ENCODE measurements at places on chromosomes 7 and 10. TPM values are rescaled to one million over a fixed set of nuclear protein-coding genes. Genes with fewer than 3 reads are reported as not detected.

- no peak for DNase-seq
Observed at GRCh38 chr10:95925033-95925432, 17.3 kb downstream of the CC2D2B start.

GRCh38 chr7:6407434-6407833 is 40.3 kb downstream of the DAGLB start:
- no peak for DNase-seq

Gene MSS51
- 0.59 TPM for total RNA-seq

DNA sequence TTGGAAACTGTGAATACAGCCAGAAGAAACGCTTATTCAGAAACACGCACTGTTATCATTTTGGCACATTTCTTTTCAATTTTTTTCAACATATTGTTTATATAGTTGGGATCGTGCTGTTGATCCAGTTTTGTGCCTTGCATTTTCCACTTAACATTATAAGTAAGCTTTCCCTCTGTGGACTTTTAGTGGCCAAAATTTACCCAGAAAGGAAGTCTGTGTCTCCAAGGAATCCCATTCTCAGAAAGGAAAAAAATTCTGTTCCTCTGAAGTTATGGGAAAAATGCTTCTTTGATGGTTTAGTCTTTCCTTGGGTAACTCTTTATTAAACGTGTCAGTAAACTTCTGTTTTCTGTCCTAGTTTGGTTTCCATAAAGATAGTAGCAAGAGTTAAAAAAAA is 280.0 kb downstream of the REEP3 start:
- DNase-seq, result no peak

Gene MACC1
- under 0.01 TPM for total RNA-seq

DNA sequence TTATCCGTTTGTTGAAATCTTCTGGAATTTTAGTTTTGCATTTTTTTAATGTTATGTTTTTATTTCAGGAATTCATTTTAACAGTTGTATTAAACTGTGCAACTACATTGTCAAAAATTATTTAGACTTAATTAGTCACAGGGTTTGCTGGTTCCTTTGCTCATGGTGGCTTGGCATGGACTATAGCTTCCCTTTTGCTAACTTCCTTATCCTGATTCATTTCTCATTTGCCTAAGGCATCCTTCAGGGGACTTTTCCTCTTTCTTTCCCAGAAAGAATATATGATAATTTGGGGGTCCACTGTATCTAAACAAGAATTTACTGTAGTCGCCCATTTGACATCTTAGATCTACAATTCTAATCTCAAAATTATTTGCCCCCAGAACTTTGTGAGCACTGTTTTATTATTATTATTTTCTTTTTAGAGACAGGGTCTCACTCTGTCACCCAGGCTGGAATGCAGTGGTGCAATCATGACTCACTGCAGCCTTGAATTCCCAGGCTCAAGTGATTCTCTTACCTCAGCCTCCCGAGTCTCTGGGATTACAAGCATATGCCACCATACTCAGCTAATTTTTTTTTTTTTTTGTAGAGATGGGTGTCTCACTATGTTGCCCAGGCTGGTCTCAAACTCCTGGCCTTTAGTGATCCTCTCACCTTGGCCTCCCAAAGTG is 13.9 kb downstream of the FIGNL1 start:
- peak; percentile 15 for DNase-seq

All from pulmonary artery endothelial cell (primary cell).